ENCODE measurements at places on chromosomes 1 and 21. TPM values are rescaled to one million over a fixed set of nuclear protein-coding genes. Genes with fewer than 3 reads are reported as not detected.

Gene TENT5C
- 10.4 TPM for polyA plus RNA-seq

Gene MYBPH
- polyA plus RNA-seq = 0.45 TPM

Gene TNFRSF25
- polyA plus RNA-seq = 55.2 TPM

Gene GJA8
- not detected for polyA plus RNA-seq

Gene KCNT2
- 3.5 TPM for polyA plus RNA-seq

Gene PTGFR
- 1.3 TPM for polyA plus RNA-seq

Gene PRAMEF15
- polyA plus RNA-seq = not detected

Gene HTR1D
- 0.46 TPM for polyA plus RNA-seq

Gene SLAMF7
- 5.8 TPM for polyA plus RNA-seq

Gene NPPA
- 1.8 TPM for polyA plus RNA-seq

Gene DAB1
- polyA plus RNA-seq = 63.2 TPM

Gene FGR
- 4.0 TPM for polyA plus RNA-seq

Gene A3GALT2
- polyA plus RNA-seq = 0.10 TPM

Gene GPR52
- 0.88 TPM for polyA plus RNA-seq

Gene TTC22
- 28.2 TPM for polyA plus RNA-seq

Measured in large intestine (tissue), 12 donors.